ENCODE measurements at places on chromosomes 2 and 18. TPM values are rescaled to one million over a fixed set of nuclear protein-coding genes. Genes with fewer than 3 reads are reported as not detected.

Gene ABCG8
- total RNA-seq, result not detected

Gene UGT1A10
- total RNA-seq, result not detected

Gene PAIP2B
- 0.66 TPM for total RNA-seq

Gene LTBP1
- total RNA-seq, result 645 TPM

Gene UPP2
- not detected for total RNA-seq

Gene CFC1B
- not detected for total RNA-seq

All from smooth muscle cell of trachea (primary cell).